ENCODE measurements at places on chromosomes 1 and 21.

DNA sequence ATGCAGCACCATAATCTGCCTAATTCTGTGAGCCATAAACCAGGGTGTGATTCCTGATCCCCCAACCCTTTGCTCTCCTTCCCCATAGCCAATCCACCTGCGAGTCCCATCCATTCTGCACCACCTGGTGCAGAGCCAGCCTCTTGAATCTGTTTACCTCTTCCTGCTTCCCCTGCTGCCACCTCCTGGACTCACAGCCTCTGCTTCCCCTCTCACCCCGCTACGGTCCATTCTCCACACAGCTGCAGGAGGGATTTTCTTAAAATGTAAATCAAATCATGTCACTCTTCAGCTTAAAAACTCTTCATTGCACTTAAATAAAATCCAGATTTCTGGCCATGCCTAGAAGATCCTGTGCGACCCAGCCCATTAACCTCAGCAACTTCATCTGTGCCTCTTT lies 186.7 kb downstream of the FOXD2 start:
- DNase-seq: no peak

DNA sequence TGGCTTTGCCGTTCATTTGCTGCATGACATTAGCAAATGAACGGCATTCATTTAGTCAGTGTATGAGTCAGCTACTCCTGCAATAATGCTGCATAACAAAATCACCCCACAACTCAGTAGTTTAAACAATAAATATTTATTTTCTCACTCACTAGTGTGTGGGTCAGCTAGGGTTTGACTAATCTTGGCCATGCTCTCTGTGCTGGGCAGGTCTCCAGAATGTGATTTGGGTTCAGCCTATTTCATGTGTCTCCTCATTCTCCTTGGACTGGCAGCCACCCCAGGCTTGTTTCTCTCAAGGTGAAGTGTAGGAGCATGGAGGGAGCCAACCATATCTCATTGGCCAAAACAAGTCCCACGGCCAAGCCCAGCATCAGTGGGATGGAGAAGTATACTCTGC lies 104.3 kb downstream of the LACTBL1 start:
- no peak for DNase-seq

- DNase-seq: no peak
These were observed 297.6 kb downstream of the HHAT start for GRCh38 chr1:210626341-210626740.

- DNase-seq: no peak
These were observed 31.7 kb downstream of the DSTYK start for GRCh38 chr1:205179842-205180241.

- DNase-seq: no peak
These were observed 33.8 kb downstream of the ZBTB17 start for GRCh38 chr1:15941899-15942660.

DNA sequence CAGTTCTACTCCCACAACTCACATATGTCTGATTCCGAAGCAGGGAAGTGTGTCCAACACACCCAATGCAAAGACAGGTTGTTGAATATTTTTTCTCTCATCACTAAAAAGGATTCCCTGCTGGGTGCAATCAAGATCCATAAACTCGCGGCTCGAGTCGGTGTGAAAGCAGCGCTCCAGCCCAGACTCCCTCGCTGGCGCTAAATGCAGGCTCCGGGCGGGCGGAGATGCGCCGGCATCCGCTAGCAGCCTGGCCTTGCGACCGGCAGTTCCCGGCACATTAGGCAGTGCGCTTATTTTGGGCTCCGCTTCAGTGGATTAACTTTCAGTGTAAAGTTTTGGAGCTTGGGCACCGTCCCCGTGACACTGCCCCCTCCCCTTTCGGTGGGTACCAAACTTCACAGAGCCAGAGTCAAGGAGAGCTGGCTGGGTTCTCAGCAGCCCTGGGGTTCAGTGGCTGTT lies 87.7 kb upstream of the POU3F1 start:
- no peak for DNase-seq

DNA sequence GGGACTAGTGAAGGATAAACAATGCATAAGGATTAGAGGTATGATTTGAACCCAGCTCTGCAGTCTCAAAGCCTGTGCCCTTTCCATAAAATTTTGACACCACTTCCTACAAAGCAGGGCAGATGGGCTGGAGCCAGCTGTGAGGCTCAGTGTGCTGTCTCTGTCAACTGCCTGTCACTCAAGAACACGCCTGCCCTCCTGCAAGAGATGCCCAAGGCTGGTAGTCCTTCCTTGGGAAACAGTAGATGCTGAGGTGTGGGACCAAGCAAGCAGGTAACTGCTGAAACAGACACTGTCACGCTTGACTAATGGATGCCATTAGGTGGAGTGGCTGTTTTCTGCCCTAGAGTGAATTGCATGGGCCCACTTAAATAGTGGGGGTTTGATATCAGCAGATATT lies 402.0 kb downstream of the PTPRU start:
- no peak for DNase-seq

- no peak for DNase-seq
These were observed 180.6 kb downstream of the PAPPA2 start for GRCh38 chr1:176643536-176643935.

DNA sequence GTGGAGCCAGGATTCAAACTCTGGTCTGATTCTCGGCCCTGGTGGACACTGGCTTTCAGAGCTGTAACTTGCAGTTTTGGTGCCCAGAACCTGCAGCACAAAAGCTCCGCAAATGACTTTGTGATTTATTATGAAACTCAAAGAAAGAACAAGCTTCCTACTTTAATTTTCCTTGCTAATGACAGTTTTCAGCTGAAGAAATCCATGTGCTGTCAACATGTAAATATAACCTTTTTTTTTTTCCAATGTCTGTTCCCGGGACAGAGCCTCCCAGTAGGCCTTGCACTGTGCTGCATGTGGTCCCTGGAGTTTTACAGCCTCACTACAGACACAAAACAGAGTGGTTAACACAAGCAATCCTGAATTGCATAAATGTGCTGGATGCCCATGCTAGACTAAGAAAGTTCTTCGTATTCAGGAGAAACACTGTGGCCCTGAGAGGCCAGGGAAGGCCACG lies 62.3 kb upstream of the ANGPTL1 start:
- DNase-seq: no peak

DNA sequence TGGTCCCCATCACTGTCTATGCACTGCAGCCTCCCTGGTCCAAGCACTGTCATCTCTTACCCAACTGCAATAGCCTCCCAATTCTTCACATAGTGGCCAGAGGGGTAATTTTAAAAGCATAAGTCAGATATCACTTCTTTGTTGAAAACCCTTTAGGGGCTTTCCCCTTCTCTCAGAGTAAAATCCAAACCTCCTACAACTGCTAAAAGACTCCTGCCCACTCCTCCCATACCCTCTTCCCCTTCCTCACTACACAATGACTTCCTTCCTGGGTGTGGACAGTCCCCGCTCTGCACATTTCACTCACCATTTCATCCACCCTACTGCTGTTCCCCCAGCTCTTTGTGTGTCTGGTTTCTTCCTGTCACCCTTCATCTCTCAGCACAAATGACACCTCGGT lies 8.3 kb downstream of the MCOLN2 start:
- DNase-seq: no peak

- no peak for DNase-seq
These were observed 4.2 kb downstream of the CD48 start for GRCh38 chr1:160707236-160708064.

- no peak for DNase-seq
These were observed 69.5 kb upstream of the ERRFI1 start for GRCh38 chr1:8095584-8095983.

GRCh38 chr1:232518349-232518748 lies 111.6 kb downstream of the SIPA1L2 start:
- no peak for DNase-seq

- no peak for DNase-seq
These were observed 27.7 kb downstream of the NEK2 start for GRCh38 chr1:211647711-211648121.

DNA sequence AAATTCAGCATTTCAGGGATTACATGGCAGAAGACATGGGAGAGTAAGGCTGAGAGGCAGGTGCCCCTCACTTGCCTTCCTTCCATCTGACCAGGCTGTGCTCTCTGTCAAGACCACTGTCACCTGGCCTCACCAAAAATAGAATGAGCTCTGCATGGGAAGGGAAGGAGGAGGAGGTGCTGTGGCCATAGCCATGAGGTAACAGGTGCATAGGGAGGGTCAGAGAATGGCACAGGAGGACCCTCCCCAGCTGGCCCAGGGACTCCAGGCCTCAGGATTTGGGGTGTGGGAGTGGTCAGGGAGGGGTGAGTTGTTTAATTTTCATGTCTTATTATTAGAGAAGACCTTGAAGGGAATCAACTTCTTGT lies 192.3 kb downstream of the FCRL5 start:
- DNase-seq: no peak

DNA sequence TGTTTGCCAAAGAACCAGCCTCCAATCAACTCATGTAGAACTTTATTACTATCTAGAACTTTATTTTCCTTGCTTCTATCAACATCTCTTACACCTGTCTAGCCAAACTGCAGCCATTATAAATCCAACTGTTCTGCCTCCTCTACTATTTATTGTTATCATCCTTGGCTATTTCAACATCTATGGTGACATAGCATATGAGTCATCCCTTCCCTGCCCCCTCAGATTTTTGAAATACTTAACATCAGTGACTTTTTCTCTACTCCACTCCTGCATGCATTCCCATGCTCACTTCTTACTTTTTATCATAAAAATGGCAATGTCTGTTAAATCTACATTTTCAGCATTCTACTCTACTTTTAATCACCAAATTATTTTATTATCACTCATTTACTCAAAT lies 544.9 kb upstream of the NEGR1 start:
- DNase-seq: no peak

DNA sequence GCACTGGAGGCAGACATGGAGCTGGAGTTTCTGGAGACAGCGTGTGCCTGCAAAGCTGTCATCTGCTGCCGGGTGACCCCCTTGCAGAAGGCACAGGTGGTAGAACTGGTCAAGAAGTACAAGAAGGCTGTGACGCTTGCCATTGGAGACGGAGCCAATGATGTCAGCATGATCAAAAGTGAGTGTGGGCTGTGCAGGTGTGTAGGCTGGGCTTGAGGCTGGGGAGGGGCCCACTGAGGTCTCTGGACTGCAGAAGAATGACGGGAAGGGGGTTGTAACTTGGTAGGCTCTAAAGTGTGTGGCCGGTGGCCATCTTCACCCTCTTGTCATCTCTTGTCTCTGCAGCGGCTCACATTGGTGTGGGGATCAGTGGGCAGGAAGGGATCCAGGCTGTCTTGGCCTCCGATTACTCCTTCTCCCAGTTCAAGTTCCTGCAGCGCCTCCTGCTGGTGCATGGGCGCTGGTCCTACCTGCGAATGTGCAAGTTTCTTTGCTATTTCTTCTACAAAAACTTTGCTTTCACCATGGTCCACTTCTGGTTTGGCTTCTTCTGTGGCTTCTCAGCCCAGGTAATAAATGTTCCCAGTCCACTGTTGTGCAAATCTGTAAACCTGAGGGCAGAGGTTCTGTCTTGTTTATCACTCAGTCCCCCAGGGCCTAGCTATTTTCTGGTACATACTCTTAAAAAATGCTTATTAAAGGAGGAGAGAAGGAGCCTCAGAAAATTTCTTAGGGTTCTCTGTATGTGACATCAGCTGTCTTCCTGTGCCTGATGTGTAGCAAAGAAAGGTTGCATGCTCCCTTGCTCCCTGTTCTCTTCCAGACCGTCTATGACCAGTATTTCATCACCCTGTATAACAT lies 19.9 kb downstream of the ATP8B2 start:
- peak; percentile 57 for DNase-seq

- no peak for DNase-seq
These were observed 208.3 kb upstream of the C1orf174 start for GRCh38 chr1:4108331-4108730.

DNA sequence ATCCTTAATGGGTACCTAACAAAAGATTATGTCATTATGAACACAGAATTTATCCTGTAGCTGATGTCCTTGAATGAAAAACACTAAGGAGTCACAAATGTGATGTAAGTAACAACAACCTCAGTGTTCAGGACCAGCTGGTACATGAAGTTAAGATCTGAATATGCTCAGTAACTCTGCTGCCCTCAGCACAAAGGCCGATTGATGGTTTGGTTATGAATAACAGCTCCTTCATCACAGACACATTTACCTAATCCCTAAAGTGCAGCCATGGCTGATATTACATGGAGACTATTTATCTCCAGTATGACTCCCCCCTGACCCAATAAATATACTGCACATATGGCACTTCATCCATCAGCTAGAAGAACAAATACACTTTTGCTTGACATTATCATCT lies 75.2 kb downstream of the PLPPR5 start:
- DNase-seq: no peak

GRCh38 chr1:15279576-15280230 lies 32.7 kb downstream of the FHAD1 start:
- no peak for DNase-seq

GRCh38 chr1:192604979-192605620 lies 29.5 kb downstream of the RGS1 start:
- no peak for DNase-seq

DNA sequence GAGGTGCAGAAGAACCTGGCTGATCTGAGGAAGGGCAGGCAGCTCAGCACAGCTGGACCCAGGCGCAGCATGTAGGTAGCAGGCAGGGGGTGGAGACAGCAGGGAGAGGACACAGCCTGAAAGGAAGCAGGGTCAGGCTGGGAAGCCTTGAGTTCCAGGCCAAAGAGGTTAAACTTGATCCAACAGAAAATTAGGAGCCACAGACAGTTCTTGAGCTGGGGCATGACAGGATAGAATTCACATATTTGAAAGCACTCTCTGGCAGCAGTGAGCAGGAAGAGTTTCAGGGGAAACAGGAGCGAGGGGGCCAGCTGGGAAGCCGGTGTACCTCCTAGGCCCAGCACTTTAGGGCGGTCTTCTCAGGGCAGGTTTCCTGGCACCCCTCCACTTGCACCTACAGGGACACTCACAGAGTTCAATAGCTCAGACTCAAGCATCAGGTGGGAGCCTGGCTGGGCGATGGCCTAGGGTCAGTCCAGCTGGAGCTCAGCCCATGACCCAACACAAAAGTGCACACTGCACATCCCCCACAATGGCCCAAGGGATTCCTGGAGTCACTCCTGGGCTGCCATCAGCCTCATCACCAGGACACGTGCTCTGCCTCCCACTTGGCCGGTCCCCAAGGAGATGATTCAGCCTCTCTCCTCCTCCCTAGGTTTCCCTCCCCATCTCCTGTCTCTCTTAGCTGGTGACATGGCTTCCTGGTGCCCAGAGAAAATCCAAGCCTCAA lies 22.7 kb downstream of the MATN1 start:
- DNase-seq: no peak

GRCh38 chr1:65605621-65606020 lies 185.2 kb downstream of the LEPR start:
- DNase-seq: no peak

GRCh38 chr1:89599332-89599630 lies 33.6 kb upstream of the LRRC8C start:
- no peak for DNase-seq
